ENCODE measurements at places on chromosomes 6 and 20.

DNA sequence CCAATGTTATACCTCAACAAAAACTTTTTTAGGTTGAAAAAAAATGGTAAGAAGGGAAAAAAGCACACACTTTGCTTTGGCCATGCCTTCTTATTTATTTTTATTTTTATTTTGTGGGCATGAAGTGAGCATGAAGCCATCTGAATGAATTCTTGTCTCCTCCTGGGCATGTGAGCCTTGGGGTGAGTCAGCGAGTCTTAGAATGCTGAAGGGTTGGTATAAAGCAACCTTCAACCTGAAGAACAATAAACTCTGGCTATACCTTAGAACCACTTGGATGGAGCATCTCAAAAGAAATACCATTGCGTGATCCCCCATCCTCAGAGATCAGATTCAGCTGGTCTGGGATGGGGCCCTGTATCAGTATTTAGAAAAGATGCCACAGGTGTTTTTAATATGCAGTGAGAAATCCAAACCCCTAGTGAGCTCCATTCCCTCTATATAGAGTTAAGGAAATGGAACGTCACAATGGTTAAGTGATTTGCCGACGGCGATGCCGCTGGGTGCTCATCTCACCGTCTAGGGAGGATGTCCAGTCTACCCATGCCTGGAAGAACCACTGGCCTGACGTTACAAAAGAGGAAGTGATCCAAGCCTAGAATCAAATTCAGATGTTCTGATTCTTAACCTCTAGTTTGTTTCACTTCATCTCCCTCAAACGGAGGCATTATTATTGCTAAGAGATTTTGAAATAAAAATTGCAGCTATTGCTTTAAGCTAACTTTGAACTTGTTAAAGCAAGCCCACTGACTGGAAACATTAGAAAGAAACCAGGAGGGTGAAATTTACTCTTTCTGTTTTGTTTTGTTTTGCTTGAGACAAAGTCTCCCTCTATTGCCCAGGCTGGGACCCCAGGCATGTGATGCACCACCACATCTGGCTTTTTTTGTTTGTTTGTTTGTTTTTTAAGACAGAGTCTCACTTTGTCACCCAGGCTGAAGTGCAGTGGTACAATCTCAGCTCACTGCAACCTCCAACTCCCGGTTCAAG is 67.1 kb downstream of the EDN1 start:
- no peak for DNase-seq

DNA sequence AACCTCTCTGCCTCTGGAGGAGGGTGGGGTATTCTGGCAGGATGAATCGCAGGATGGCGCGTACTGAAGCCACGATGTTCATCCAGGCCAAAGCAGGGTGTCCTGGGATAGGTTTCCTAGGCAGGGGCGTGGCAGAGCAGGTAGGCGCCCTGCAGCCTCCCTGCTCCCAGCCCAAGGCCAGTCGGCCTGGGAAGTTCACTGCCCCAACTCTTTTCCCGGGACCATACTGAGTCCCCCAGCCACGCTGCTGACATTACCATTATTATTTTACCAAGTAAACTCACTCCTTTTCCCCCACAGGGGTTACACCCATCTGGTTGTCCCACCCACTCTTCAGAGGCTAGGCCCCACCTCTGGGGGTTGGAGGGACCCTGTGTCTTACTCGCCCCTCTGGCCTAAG is 21.8 kb downstream of the SDCBP2 start:
- no peak for DNase-seq

DNA sequence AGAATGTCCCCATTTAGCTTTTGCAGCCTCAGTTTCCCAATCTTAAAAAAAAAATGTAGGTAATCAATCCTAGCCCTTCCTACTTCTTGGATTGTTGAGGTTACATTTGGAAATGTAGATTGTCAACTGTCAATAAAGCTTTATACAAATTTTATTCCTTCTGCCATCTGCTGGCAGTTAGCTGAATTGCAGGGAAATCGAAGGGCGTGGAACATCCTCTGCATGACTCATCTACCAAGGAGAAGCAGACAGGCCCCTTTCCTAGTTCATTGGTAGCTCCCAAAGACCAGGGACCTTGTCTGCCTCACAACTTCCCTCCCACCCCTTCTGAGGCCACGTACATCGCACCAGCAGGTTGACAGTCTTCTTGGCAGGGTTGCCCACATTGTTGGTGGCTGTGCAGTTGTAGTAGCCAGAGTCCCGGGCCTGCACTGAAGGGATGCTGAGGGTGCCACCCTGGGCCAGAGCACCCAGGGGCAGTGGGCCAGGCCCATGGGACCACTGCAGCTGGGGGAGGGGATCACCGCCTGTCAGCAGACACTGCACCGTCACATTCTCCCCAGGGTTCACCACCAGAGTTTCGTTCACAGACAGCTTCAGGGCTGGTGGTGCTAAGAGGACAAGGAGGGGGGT is 43.6 kb downstream of the MDGA1 start:
- DNase-seq = peak; percentile 48

DNA sequence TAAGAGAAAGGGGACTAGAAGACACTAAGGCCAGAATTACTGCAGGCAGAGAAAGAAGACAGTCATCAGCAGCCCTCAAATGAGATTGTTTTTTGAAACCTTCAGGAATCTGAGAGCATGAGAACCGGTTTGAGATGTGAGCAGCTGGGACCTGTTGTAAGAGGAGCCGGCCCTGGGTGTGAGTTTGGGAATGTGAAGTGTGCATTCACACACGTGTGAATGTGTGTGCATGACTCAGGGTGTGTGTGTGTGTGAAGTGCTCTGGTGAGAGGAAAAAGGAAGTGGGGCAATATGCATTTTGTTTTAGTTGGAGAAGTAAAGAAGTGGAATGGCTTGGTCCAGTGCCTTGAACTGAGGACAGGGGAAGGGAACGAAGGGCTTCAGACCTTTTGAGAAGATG is 4.3 kb downstream of the SCUBE3 start:
- DNase-seq = peak; percentile 34

DNA sequence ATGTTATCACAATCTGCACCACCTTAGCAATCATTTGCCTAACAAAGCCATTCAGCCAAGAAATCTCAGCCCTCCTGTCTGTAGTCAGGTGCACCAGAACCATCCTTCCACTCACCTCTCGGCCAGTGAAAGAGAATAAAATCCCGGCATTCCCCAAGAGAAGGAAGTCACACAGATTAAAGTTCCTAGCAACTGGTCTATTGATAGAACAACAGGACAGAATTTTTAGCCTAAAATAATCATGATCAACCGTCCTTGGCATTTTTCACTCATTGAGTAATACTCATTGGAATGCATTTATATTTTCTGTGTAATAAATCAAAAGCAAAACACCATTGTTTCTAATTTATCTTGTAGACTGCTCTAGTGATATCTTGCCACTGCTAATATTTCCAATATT is 85.7 kb upstream of the CDH4 start:
- DNase-seq = no peak

GRCh38 chr20:58703765-58704371 is 11.3 kb downstream of the NPEPL1 start:
- no peak for DNase-seq

- DNase-seq = no peak
These were observed 209.5 kb downstream of the CLIC5 start for GRCh38 chr6:45806172-45806571.

- no peak for DNase-seq
These were observed 101.2 kb upstream of the NT5E start for GRCh38 chr6:85348643-85349042.

DNA sequence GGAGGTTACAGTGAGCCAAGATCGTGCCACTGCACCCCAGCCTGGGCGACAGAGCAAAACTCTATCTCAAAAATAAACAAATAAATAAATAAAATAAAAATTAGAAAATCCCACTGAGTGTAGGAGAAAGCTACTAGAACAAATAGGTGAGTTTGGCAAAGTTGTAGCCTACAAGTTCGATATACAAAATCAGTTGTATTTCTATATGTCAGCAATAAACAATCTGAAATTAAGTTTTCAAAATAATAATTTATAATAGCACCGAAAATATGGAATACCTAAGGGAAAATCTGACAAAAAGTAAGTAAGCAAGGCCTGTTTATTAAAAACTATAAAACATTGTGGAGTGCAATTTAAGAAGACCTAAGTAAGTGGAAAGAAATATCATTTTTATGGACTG is 5.1 kb upstream of the DEFB118 start:
- no peak for DNase-seq

DNA sequence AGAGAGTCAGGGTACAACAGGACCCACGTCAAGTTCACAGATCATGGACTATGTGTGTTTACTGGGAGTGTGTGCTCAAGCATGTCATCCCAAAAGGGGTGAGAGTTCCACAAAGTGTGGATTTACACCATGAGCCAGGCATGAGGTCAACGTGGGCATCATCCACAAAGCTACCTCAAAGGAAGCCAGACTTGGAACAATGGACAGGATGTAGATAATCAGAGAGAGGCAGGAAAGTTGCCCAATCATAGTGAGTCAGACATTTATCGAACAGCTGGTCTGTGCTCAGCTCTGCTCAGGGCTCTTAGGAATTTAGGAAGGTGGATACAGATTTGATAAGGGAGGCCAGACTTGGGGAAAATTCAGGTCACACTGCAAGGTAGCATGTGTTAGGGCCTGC is 317.2 kb upstream of the CDYL start:
- DNase-seq = no peak

GRCh38 chr6:3506751-3507383 is 50.0 kb upstream of the SLC22A23 start:
- no peak for DNase-seq

DNA sequence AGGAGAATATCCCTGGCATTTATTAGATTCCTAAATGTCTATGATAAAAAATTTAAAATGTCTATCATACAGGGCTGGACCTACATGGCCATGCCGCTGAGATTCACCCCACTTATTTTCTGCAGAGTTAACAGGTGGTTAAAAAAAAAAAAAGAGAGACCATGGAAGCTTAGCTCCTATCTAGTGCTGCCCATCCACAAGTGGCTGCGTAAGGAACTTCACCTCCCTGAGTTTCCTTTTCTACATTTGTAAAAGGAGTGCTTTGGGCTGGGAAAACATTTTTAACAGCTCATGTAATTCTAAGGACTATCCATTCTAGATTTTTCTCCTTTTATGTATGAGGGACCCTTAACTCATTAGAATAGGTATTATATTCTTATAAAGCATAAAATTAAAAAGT is 534.1 kb downstream of the MMUT start:
- no peak for DNase-seq

DNA sequence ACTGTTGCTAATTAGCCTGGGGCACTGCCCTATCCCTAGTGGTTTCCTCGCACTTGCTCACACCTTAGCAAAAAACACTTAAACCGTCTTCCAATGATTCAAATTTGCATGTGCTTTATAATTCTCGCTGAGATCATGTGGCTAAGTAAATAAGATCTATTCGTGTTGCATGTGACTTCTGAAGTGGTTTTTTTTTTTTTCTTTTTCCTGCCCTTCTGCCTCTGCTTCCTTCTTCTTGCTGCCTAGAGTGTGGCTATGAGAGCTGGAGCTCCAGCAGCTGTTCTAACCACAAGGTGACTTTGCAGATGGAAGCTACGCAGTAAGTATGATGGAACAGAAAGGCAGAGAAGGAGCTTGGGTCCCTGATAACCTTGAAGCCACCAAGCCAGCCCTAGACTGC is 36.5 kb downstream of the SULF2 start:
- peak; percentile 51 for DNase-seq

GRCh38 chr6:15320693-15321092 is 74.8 kb downstream of the JARID2 start:
- DNase-seq = no peak

DNA sequence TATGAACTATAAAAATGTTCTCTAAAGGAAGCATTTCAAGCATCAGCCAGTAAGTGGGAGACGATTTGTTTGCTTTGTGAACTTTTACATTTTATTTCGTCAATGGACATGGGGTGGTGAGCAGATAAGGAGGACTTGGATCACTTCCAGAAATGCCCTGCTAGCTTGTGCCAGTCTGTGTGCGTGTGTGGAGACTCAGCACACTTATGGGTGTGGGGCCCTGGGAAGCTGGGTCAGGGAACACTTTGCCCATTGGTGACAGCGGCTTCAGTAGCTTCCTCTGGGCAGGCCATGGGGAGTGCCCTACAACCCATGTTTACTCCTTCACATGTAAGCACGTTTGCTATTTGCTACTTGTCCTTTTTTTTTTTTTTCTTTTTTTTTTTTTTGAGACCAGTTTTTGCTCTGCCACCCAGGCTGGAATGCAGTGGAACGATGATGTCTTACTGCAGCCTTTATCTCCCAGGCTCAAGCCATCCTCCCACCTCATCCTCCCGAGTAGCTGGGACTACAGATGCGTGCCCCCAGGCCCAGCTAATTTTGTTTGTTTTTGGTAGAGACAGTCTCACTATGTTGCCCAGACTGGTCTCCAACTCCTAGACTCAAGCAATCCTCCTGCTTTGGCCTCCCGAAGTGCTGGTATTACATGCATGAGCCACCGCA is 24.2 kb downstream of the PRDM1 start:
- DNase-seq = no peak

- no peak for DNase-seq
These were observed 1.8 kb downstream of the ADAM33 start for GRCh38 chr20:3679749-3680700.

DNA sequence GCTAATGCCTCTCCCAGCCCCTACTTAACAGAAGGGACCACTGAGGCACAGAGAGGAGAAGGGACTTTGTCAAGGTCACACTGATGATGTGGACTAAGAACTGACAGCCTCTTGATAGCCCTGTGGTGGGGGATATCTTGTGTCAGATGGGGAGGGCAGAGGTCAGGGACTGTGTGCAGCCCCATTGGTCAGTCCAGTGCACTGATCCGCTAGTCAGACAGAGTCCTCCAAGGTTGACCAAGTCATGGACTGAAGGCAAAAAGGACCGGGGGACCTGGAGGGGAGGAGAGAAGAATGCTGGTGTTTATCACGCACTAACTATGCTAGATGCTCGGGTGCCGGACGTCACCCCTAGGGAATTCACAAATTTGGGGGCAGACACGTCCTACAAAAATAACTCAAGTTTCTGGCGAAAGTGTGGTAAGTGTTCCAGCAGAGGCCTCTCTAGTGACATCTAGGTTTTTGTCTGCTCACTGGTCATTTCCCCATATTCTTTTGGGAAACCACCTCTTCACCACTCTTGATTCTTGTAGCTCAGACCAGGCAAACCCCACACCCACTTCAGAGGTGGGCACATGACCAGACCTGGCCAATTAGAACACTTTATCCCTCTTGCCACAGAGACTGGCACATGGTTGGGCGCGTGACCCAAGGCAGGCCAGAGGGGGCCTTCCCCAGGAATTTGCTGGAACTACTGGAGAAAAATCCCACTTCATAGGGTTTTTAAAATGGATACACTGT is 21.0 kb downstream of the TCF15 start:
- no peak for DNase-seq

- no peak for DNase-seq
These were observed 207.6 kb downstream of the ANKRD60 start for GRCh38 chr20:58020656-58021454.

DNA sequence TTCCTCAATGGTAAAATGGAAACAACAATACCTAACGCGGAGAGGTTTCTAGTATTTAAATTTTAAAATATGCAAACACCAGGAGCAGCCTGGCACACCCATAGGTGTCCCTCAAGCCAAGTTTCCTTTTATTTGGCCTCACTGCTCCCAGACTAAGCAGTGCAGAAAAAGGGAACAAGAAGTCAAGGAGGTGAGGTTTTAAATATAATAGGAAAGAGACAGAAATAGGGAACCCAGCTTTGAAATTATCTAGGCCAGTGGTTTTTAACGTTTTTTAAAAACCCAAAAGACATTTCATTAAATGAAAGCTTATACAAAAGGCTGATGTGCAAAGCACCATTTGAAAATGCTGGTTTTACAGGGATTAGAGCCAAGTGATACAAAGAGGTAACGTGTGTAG is 109.6 kb downstream of the SLC22A3 start:
- peak; percentile 9 for DNase-seq

GRCh38 chr6:16665992-16666391 is 95.3 kb downstream of the ATXN1 start:
- DNase-seq = no peak

Data from AML-193 (cell line).